ENCODE measurements at places on chromosomes 1 and 21.

GRCh38 chr21:41562101-41563000, 54.4 kb upstream of the TMPRSS2 start:
- DNase-seq = no peak

DNA sequence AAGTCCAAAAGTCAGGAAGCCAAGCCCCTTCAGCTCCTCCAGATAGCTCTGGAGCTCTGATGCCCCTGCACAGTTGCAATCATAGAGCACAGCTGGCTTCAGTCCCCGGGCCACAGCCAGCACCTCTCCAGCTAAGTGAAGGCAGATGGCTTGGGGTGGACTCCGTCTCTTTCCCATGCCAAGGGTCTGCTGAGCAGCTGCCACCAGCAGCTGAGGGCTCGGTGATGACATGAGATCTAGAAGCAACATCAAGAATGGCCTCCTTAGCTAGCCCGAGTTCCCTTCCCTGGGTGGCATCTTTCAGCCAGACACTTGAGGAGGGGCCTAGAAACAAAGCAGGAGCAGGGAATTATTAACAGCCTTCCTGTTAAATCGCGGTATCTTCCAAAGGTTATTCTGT, 973 bp downstream of the C1orf74 start:
- no peak for DNase-seq

- no peak for DNase-seq
These were observed 3.5 kb downstream of the RGS4 start for GRCh38 chr1:163072658-163073057.

DNA sequence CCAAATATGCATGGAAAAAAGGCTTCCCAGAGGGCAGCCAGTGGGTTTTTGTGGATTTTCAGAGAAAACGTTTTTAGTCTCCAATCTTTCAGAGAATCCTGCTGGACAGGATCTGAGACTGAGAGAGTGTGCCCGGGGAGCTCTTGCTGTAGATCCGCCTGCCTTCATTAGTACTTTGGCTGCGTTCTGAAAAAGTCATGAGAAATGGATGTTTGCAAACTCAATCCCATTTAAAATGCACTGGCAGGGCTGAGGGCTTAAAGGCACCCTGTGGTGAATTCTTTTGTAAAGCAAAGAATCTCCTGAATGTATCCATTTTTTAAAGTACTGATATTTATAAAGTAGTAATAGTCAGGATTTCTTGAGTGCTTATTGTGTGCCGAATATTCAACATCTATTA, 22.2 kb downstream of the FOXD2 start:
- no peak for DNase-seq

Data from GM13977 (cell line).